LHCN-M2 (cell line): ENCODE measurements at places on chromosomes 1 and 21. TPM values are rescaled to one million over a fixed set of nuclear protein-coding genes. Genes with fewer than 3 reads are reported as not detected.

FCRL4 gene
- total RNA-seq = not detected in 2 replicates

SRP9 gene
- total RNA-seq = 407 and 426 TPM in 2 replicates

MMP23B gene
- total RNA-seq = 0.34 and 0.38 TPM in 2 replicates

SEMA4A gene
- 0.40 and 0.64 TPM in 2 replicates for total RNA-seq

GPR52 gene
- total RNA-seq = 0.11 TPM in 1 of 2 replicates, not detected in the other

SDHB gene
- 157 and 196 TPM in 2 replicates for total RNA-seq

LCE2A gene
- not detected in 2 replicates for total RNA-seq

GBP5 gene
- 0.13 and 0.40 TPM in 2 replicates for total RNA-seq

CFHR1 gene
- not detected in 2 replicates for total RNA-seq

DNA sequence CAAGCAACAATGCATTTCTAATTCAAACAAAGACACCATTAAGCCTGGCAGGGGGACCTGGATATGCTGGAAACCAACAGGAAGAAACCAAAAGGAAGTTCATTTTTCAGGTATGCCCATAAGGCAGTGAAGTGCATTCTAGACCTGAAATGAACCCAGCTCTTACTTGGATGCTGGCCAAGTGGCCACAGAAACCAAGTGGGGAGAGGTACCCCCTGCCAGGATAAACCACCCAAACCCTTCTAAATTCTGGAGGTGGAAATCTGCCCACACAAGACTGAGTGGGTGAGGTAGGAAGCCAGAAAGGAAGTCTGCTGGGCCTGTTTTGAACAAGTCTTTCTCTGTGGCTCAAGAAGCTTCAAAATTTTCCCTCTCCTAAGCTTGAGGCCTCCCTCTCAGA is 2.6 kb downstream of the CD5L start:
- no peak for DNase-seq

GRCh38 chr1:119312500-119312899 is 56.1 kb upstream of the HAO2 start:
- DNase-seq = no peak

GRCh38 chr1:154992721-154993571 is 440 bp upstream of the LENEP start:
- DNase-seq = peak; percentile 56

- no peak for DNase-seq
These were observed 669 bp upstream of the ARL8A start for GRCh38 chr1:202145068-202145743.

- no peak for DNase-seq
These were observed 25.2 kb downstream of the CRNN start for GRCh38 chr1:152388889-152389288.

GRCh38 chr1:42747125-42747524 is 7.1 kb upstream of the CLDN19 start:
- no peak for DNase-seq

DNA sequence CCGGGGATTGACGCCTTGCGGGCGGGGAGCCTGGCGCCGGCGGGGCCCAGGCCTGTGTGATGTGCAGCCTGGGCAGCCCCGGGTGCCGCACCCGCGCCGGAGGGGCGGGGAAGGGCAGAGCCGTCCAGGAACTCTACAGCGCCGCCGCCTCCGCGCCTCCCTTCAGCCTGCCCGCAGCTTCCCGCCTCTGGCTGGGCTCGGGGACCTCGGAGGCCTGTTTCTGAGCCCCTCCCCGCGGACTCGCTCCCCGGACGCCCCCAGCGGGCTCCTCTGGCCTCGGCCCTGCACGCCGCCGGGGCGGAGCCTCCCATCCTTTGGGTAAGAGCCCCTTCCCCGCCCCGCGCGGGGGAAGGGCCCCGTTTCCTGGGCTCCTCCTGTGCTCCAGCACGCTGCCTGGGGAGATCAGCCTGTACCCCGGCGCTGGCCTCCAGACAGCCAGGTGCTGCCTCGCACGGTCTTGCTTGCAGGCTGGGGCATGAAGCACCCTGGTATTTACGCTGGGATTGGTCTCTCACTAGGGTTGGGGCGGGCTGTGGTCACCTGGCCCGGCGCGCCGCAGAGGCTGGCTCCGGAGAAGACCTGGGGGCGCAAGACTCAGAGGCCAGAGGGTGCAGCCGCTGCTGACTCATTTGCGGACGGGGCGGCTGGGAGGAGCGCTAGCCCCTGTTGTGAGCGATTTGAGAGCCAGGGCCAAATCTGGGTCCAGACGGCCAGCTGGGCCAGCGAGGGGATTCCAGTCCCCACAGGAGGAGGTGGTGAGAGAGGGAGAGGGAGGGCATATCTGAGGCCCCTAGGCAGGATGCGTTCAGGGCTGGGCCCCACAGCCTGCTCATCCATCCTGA is 5.7 kb upstream of the ACOT11 start:
- DNase-seq = peak; percentile 89

DNA sequence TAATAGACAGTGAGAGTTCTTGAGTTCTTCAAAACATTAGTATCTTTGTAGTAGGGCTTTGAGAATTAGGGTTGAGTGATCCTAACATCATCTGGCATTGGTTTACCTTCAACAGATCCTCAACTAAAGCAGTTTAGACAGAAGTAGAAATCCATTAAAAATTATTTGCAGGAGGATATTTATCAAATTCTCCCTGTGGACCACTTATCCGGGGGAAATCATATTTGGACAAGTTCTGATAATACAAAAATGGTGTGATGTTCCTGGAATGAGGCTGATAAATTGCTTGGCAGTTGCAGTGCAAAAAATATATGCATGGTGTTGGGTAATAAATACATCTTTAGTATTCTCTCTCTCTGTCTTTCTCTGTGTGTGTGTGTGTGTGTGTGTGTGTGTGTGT is 115.1 kb upstream of the CHODL start:
- DNase-seq = no peak

- peak; percentile 44 for DNase-seq
These were observed 134.4 kb downstream of the OMA1 start for GRCh38 chr1:58412071-58412580.

GRCh38 chr1:203215573-203215972 is 13.9 kb downstream of the CHIT1 start:
- DNase-seq = no peak

- DNase-seq = no peak
These were observed 59.4 kb downstream of the NRIP1 start for GRCh38 chr21:15005391-15005790.

GRCh38 chr1:41521766-41522165 is 37.3 kb upstream of the EDN2 start:
- no peak for DNase-seq

GRCh38 chr1:53519421-53519820 is 60.2 kb downstream of the DMRTB1 start:
- DNase-seq = no peak

GRCh38 chr1:168772428-168773060 is 43.5 kb upstream of the DPT start:
- DNase-seq = no peak

GRCh38 chr1:234559152-234559901 is 50.7 kb downstream of the IRF2BP2 start:
- no peak for DNase-seq

DNA sequence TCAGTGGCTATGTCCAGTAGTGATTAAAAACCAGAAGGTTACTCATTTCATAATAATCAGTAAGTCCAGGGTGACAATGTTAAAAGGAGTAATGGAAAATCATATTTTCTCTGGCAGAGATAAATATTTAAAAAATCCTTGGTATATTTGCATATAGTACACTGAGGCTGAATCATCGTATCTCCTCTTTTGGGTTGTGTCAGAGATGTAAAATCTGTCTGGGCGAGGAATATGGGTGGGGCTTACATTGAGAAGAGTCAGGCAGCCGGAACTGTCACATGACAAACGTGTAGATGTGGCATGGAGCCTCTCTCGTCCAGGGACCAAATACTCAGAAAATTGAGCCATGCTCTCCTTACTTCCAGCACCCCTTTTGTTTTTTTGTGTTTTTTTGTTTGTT is 120.9 kb downstream of the FMN2 start:
- no peak for DNase-seq

GRCh38 chr1:9871707-9872425 is 38.2 kb downstream of the CTNNBIP1 start:
- DNase-seq = no peak

- DNase-seq = no peak
These were observed 43.1 kb upstream of the COX20 start for GRCh38 chr1:244792188-244792850.

DNA sequence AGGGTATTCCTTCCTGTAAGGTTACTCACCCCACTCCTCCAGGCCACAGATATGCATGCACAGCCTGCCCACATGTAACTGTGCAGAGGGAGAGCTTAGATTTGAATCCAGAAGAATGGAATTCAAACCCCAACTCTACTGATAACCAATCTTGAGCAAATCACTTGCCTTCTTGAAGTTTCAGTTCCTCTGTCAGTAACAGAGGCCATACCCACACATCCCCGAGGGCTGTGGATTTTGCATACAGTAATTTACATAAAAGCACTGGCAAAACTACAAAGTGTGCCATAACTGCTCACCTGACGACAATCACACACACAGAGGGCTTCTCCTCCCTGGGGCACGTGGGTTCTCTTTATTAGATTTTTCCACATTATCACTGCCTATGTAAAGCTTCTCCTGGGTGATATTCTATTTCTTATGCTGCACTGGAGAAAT is 18.6 kb downstream of the CD247 start:
- DNase-seq = no peak

DNA sequence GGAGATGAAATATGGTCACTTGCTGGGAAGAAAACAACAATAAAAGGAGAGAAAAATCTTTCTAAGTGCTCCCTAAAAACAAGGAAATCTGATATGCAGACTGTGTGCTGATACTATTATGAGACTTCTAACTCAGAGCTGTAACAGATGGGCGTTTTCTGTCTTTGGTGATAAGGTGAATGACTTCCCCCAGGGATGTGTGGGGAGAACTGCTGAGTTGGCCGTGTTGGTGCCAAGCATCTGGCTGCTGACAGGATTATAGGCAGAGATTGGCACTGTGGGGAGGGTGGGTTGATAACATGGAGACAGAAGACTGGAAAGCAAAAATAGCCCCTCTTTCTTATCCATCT is 438.5 kb upstream of the PLXNA2 start:
- no peak for DNase-seq

- DNase-seq = peak; percentile 48
These were observed 115.7 kb downstream of the SLC30A10 start for GRCh38 chr1:219812491-219813203.

- peak; percentile 91 for DNase-seq
These were observed 30.0 kb upstream of the S100A7 start for GRCh38 chr1:153490272-153491051.

DNA sequence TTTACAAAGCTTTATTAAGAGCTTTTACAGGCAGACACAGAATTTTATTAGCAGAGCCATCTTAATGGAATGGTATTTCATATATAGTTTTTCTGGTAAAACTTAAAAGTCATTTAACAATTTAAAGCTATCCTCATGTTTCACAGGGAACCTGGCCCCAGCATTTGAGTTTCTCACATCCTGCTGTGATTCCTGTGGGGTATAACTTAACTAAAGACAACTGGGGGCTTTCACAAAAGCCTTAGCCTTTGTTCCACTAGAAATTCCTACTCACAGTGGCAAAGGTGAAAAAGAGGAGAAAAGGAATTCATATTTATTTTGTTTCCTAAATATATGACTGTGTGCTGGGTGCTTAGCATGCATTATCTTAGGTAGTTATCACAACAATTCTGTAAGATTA is 233.9 kb downstream of the DENND1B start:
- no peak for DNase-seq

DNA sequence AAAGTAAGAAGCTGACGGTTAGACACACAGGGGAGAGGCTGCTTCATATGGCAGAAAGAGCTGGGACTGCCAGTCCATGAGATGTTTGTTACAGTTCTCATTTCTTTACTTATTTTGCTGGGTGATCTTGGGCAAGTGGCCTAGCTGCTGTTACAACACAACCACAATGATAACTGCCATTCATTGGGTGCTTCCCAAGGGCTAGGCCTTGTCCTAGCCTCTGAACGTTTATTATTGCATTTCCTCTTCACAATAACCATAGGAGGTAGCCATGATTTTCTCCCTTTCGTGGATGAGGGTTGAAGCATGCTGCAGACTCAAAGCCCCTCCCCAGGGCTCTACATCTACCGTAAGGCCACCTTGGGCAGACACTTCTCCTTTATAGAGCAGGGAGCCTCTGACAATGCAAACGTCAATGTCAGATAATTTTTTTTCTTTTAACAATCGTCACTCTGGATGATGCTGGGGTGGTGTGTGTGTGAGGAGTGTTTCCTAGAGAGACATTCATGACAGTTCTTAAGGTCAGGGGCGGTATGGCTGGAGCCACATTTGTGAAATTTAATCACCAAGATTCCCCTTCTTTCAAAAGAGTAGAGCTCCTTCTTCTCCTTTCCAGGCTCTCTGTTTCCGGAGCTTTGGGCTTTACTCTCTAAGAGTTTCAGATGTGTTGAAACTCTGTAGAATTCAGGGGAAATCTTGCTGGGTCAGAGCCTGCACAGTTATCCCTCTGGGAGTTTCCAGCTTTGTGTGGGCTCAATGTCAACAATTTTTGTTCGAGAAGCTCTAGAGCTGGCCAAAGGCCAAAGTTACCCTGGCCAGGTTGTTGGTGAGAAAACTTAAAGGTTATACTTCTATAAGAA is 138.5 kb upstream of the SGIP1 start:
- no peak for DNase-seq

DNA sequence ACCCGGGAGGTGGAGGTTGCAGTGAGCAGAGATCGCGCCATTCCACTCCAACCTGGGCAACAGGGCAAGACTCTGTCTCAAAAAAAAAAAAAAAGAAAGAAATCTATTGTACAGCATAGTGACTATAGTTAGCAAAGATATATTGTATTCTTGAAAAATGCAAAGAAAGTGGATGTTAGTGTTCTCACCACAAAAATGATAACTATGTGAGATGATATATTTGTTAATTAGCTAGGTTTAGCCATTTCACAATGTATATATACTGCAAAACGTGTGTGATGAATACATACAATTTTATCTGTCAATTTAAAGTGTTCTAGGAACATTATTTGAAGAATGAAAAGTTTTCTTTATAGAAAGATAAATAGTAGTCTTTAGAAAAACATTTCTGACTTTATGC is 179.9 kb downstream of the AK5 start:
- no peak for DNase-seq

DNA sequence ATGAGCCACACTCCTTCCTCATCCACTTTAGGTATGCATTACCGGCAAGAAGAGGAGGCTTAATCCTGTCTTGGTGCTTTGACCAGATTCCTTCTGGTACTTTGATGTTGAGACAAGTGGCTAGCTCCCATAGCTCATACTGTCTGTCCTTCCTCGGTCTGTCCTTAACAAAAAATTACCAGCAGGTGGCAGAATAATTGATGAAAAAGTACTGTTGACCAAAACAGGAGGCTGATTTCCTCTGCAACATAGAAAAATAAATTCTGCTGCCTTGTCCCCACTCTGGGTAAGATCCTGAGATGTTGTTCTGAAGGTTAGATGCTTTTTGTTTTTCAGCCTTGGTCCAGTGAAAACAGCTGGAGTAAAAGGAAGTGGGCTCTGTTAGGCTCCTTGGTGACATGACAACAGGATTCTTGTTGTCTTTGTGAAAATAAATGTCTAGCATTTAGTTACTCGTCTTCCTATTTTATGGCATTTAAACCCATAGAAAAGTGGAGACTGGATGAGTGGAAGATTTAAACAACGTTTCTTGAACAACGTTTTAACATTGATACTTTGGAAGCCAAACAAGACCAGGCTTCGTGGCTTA is 11.2 kb upstream of the HJV start:
- peak; percentile 64 for DNase-seq

GRCh38 chr1:40701684-40702083 is 10.2 kb downstream of the NFYC start:
- no peak for DNase-seq

GRCh38 chr1:16147156-16147926 is 8.5 kb downstream of the EPHA2 start:
- DNase-seq = no peak
